Suprapubic skin (tissue), 4 donors: ENCODE measurements at places on chromosomes 7 and 10. TPM values are rescaled to one million over a fixed set of nuclear protein-coding genes. Genes with fewer than 3 reads are reported as not detected.

- DNase-seq: no peak
Measured at GRCh38 chr7:30865821-30866220, 45.8 kb upstream of the AQP1 start.

GRCh38 chr10:24502801-24503460 is 220.8 kb downstream of the ARHGAP21 start:
- DNase-seq: no peak

DNA sequence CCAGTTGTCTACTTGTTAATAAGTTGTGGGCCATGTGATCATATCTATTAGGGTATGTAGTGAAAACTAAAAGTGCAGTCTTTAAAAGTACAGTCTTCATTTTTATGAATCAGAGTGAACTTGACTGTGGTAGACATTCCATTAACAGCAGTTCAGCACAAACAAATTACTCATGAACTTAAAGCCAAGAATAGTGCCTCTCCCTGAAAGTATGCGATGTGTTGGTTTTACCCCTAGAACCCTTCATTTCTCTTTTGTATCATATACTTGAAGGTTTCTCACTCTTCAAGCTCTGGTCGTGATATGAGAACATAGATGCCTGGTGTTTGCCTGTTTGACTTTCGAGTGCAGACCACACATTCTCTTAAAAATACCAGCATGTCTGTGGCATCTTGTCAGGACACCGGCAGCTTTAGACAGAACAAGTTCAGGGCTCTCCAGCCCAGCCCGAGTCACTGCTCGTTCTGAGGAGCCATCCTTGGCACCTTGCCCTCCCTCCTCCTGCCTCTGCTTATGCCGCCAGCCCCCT is 159.3 kb downstream of the LCOR start:
- no peak for DNase-seq

DNA sequence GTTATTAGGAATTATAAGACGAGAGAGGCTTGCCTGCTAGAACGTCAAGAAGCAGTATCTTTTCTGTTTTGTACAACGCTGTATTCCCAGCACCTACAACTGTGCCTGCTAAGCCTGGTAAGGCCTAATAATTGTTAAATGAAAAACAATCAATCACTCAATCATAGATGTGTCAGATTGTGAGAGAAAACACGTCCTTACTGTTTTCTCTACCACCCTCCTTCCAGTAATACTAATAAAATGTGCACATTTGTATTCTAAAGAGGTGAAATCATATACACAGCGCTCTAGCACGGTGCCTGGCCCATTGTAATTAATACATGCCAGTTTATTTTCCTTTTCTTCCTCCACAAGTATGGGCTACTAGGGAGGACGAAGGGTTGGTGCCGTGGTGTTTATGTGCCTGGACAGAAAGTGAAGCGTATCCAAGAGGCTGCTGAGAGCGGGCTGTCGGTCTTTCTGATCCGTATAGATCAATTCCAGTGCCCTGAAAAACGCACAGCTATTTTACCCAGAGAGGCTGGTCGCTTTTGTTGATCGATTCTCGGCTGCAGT is 1.5 kb upstream of the AUTS2 start:
- no peak for DNase-seq

Gene C10orf71
- total RNA-seq: not detected
